ENCODE measurements at places on chromosomes 11 and 22.

- DNase-seq = no peak
These were observed 23.2 kb downstream of the CAPN1 start for GRCh38 chr11:65204646-65205601.

DNA sequence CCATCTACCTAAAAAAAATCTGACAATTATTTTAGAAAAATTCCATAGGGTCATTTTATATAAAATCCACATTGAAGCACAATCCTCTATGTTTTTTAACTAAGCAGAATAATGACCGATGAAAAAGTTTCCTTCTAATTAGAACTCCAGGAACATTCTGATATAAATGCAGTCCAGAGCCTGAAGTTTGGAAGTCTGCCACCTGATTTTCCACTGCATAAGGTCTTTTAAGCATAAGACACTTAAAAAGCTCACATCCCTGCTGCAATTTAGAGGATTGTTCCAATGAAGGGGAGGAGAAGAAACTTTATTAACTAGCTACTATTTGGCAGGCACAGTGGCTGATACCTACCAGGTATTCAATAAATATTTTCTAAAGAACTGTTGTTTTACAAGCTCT, 570.3 kb upstream of the ANO5 start:
- no peak for DNase-seq

DNA sequence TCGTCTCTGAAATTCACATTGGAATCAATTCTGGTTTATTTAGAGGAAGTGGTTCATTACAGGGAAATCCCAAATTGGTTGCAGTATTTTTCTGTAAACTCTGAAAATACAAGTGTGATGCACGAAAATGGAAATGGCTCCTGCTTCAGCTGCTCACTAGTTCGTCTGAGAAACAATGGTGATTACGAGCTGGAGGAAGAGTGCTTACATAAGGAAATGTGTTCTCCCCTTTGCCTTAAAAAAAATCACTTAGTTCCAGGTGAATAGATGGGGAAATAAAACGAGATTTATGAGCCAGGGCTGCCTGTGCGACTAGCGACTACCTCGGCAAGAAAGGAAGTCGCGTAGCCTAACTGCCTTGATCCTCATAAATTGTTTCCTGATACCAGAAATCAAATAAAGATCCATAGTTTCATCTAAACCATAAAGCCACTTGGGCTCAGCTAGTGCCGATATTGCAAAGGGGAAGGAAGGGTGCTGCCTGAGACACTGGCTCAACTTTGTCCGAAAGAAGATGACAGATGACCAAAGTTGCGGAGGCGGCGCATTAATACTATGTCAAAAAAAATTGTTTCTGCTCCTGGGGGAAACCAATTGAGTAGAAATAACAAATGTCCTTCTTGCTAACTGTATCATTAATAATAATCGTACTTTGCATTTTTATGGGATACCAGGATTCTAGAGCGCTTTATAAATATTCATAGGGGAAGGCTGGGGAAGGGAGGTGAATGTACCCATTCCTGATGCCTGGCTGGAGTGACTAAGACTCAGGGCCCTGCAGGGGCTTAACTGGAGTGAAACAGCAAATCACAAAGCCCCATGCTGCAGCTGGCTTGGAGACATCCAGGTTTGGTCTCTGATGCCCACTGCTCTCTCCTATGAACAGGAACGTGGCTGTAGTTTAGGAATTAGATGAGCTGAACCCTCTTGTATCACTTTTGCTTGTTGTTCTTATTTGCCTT, 185.7 kb downstream of the BLID start:
- DNase-seq = no peak

- no peak for DNase-seq
These were observed 3.5 kb downstream of the H19 start for GRCh38 chr11:1994121-1994520.

DNA sequence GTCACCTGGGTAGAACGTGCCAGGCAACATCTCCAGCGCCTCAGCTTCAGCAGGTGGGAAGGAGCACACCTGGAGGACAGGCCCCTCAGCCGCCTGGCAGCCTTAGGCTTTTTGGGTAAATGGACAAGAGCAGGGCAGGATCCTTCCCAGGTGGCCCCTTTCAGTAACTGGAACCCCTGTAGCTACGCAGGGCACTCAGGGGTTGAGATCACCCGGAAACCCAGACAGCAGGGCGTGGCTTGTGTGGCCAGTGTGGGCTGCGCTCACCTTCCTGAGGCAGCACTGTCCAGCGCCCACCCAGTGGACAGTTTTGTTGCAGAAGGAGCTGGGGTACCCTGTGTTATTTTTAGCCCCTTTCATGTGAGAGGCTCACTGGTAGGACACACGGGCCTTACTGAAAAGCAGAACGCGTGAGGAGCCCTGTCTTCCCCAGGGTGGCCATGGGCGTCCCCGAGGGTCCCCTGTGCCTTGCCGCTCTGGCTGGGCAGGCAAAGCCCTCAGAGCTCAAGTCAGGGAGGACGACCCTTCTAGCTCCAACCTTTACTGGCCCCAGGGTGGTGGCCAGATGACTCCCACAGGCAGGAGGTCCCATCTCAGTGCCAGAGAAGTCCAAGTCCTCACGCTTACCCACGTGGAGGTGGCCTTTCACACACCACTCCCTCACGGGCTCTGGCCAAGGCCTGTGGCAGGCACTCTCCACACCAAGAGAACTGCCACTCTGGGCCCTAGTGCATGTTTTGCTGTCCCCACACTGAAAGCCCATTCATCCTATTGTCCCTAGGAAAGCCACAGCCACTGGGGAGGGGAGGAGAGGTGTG, 75.8 kb downstream of the CTTN start:
- no peak for DNase-seq

DNA sequence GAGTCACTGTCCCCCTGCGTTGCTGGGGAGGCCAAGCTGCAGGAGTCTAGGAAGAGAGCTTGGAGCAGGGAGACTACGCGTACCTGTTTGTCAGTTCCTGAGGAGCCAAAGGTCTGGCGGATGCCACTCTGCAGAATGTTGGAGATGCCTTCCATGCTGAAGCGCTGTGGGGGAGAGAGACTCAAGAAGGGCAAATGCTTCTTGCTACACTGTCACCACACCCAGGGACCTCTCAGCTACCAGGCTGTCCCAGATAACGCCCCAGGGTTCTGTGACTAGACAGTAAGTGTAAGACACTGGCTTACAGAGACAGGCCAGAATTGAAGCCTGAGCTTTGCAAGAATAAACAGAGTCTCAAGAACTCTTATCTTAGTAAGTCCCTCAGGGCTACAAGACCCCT, 42.0 kb downstream of the FEZ1 start:
- DNase-seq = no peak

- no peak for DNase-seq
These were observed 6.3 kb downstream of the ZDHHC5 start for GRCh38 chr11:57674251-57674650.

- DNase-seq = no peak
These were observed 2.3 kb upstream of the MALAT1 start for GRCh38 chr11:65496304-65497140.

- DNase-seq = no peak
These were observed 34.2 kb downstream of the TMEM184B start for GRCh38 chr22:38238519-38239071.

DNA sequence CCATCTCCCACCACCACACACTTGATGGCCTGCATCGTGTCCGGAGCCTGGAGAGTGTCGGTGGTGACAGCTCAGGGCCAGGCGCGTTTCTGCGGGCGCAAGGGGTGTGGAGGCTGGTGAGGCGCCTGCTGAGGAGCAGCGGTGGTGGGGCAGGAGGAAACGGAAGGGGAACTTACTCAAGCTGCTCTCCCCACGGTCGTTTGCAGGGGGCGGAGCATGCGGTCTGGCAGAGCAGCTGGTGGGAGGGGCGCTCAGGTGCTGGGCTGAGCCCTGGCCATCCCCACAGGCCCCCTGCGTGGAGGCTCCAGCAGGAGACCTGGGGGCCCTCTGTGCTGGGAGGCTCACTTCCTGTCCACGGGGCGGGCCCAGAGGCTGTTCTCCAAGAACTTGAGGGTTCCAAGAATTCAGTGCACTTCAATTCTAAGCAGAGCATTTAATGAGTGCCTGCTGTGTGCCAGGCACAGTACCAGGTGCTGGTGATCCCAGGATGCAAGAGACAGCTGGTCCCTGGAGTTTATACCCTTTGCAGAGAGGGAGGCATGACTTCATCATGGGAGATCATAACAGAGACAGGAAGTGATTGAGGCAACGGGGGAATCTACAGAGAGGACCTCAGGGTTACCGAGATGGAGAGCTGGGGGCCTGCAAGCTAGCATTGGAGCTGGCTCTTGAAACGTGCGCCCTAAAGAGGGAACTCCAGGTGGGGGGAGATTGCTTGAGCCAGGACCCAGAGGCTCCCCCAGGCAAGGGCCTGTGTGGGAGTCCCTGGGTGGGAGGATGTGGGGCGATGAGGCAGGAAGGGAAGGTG, at the start of gene RAC2:
RAC2 (minus strand) TSS at position 156 of the 808 bp plus-strand sequence; CDS start at position 35, 121 bp downstream.
- peak; percentile 77 for DNase-seq

DNA sequence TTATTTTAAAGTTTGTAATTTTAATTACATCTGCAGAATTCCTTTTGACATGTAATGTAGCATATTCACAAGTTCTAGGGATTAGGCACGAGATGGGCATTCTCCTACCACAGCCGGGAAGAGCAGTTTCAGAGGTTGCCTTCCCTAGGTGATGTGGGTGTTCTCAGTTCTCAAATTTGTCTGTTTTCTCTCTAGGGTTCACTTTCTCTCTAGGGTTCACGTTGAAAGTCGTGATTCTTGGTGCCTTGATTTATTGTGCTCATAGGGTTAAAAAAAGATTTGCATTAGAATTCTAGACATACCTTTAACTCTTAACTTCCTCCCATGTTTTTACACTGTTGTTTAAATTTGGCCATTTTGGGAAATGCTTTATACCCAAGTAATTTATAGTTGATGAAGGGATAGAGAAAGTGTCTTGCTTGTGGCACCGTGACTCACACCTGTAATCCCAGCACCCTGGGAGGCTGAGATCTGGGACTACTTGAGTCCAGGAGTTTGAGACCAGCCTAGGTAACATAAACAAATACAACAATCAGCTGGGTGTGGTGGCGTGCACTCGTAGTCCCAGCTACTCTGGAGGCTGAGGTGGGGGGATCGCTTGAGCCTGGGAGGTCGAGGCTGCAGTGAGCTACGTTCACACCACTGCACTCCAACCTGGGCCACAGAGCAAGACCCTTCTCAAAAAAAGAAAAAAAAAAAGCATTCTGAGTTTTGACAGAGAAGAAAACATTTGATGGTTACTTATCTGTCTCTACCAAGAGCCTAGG, 3.6 kb downstream of the MED15 start:
- DNase-seq = no peak

- no peak for DNase-seq
These were observed 69.9 kb downstream of the JRKL start for GRCh38 chr11:96459751-96460150.

GRCh38 chr22:38564669-38565068, 5.3 kb downstream of the DMC1 start:
- no peak for DNase-seq
